NB4 (cell line): ENCODE measurements at places on chromosomes 6 and 20.

- no peak for DNase-seq
Observed at GRCh38 chr6:3290149-3290930, 31.6 kb downstream of the PSMG4 start.

DNA sequence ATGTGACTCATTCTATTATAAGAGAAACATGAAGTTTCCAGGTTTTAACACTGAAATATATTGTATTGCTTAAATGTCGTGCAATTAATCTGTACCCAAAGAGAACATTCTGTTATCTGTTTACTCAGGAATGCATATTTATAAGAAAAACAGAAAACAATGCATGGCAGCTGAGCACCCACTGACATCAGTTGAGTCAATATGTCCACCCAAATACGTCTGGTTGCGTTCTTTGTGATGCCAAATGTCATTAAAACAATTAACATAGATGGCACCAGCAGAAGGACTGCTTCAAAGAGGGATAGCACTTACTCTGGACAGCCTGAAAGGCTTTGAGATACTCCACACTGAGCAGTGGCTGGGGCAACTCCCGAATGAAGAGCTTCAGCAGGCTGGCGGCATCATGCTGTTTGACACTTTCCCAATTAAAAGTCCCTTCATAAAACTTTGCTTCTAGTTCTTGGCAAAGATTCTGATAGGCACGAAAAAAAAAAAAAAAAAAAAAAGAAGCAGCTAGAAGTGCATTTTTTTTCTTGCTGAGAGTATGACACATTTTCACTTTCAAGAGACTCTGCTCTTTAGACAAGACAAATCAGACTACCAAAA is 102.3 kb downstream of the ARHGAP18 start:
- DNase-seq, result no peak

- DNase-seq, result no peak
Observed at GRCh38 chr20:52447225-52447551, 255.6 kb upstream of the ZFP64 start.

- no peak for DNase-seq
Observed at GRCh38 chr6:32181915-32182529, 2.0 kb downstream of the AGER start.

DNA sequence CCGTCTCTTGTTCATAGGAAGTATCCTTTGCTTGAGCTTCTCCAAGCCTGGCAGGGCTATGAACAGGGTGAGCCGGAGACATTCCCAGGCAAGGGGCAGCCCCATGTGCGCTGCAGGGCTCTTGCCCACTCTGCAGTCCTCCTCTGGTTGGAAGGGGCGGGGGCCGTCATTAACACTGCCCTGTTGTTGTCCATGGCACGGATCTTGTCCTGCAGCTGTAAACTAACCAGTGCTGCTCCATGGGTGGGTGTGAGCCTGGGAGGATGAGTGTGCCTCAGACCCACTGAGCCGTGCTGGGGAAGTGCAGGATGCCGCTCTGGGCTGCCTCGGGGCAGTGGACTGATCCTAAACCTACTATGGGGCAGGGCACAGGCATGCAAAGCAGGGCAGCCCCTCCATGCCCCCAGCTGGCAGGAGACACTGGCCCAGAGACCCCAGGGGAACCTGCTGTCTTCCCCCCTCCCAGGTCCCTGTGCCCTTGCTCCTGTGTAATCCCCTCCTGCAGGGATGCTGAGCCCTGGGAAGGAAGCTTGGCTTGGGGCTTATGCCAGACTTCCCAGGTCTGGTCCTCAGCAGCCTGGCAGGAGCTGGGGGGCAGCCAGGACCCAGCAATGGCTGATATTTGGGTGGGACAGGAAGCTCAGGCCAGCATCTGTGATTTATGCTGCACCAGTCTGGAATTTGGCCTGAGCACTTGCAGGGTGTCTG is 8.5 kb downstream of the EBF4 start:
- DNase-seq, result no peak

DNA sequence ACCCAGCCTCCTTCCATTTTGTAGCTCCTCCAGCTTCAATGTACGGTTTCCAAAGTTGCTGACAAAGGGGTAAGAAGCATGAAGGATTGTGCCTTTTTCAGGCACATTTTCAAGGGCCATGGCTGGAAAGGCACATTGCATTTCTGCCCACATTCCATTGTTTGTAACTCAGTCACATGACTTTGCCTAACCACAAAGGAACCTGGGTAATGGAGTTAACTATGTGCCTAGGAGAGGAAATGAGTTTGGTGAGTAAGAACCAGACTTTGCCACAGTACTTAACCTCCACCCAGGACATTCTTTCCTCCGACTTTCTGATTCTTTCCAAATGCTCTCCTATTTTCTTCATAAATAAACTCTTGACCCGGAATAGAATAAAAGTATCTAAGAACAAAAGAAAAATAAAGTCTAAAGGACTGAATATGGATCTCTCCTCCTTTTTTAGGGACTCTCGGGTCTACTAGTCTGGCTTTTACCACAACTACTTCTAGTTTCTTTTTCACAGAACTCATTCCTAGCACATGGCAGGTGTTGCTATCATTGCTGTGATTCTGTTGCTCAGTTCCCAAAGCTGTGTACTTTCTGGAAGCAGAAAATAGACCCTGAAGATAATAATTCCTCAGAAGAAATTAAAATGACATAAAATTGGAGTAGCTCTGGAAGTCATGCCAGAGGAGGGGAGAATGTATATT is 81.5 kb upstream of the ISM1 start:
- no peak for DNase-seq

GRCh38 chr6:136016228-136017225 is 165.0 kb downstream of the PDE7B start:
- no peak for DNase-seq

DNA sequence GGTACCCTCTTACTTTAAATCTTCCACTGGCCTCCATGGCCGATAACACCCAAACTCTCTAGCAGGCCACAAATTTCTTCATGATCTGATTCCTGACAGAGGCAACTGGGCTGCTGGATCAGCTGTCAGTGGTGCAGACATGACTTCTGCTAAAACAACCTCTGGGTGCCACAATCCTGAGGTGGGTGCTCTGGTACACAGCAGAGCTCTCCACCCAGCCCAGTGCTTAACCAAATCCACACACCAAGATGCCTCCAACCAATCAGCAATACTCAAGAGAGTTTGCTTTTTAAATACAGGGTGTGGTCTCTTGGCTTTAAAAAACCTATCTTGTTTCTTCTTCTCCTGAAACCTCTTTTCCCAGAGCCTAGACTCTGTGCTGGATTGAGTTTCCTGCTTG is 126.6 kb upstream of the SPACA1 start:
- DNase-seq, result no peak

GRCh38 chr20:11901127-11901526 is 16.6 kb upstream of the BTBD3 start:
- no peak for DNase-seq

- no peak for DNase-seq
Observed at GRCh38 chr6:31096656-31097055, 15.7 kb downstream of the C6orf15 start.

DNA sequence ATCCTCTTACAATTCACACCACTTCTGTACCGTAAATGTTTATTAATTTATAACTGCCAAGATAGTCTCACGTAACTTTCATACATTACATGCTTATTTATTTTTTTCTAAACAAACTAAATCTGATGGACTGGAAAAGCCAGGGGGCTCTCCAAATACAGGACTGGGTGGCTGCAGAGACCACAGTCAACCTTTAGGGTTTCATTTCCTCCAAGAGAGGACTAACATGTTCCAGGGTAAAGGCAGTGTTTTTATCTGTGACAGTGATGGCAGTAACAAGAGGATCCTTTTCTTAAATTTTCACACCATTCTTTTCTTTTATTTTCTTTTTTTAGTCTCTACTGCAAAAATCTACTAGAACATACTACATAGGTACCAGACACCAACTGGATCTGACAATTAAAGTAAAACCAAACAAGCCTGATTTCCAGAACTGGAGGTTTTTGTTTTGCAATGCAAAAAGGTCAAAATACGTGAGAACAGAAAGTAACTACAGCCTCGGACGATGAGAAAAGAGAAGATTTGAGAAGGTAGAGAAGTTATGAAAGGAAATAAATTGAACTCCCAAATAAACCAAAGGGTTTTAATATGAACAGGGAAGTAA is 1.2 kb downstream of the LMBRD1 start:
- DNase-seq, result peak; percentile 52

DNA sequence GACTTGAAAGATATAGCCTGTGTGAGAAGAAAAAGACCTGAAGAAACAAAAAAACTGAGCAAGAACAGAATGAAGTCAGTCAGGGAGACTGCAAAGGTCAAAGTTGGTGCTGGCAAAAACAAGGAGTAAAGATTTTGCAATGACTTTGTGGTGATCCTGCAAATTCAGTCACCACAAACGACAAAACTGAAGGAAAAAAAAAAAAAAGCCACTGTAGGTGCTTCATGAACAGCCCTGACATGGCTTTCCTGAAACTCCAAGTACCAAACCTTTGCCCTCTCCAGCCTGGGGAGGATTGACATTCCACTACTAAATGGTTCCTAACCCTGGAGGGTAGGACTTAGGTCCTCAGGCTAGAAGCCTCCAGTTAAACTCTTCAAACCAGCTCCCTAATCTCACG is 114.7 kb upstream of the BEND3 start:
- DNase-seq, result peak; percentile 52

DNA sequence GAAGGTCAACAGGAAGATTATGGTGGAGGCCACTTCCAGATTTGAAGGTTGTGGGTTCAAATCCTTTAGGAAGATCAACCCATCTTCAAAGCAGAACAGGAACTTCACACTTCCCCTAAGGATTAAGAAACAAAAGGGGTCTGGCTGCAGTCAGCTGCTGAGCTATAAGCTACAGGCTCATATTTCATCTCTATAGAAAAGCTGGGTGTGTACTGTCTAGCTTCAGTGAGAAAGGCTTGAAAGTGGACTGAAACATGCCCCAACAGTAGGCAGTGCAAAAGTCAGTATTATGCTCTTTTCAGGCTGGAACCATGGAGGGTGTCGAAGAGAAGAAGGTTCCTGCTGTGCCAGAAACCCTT is 60.1 kb upstream of the SPDEF start:
- DNase-seq, result no peak

DNA sequence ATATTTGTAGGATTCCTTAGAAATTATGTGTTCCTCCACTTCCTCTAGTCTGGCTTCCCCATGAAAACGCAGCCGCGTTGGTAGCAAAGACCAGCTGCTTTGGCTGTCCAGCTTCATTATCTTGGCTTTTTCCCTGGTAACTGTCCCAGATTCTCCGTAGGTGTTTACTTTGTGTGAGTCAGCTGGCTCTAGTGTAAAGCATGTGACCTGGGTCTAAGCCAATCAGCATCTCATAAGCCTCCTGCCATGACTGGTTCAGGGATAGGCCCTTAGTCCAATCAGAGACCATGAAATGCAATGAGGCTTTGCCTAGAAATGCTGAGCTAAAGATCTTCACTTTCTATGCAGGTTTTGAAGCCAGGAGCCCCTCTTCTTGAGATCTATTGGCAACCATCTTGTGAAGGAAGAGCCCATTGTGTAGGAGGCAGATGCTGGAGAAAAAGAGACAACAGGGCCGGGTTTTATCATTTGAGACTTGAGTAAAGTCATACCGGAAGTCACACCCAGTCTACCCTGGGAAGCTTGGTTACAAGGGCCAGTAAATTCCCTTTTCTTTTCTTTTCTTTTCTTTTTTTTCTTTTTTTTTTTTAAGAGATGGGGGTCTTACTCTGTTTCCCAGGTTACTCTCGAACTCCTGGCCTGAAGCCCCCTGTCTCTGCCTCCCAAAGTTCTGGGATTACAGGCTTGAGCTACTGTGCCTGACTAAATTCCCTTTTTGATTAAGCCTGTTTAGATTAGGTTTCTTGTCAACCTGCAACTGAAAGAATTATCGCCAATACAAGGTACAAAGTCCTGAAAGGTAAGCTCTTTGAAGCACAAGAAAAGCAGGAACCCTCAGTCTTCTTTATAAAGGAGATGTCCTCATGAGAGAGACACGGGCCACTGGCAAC is 256.5 kb upstream of the RREB1 start:
- DNase-seq, result no peak

- peak; percentile 38 for DNase-seq
Observed at GRCh38 chr6:47241742-47242482, 67.8 kb downstream of the TNFRSF21 start.

- no peak for DNase-seq
Observed at GRCh38 chr6:106154326-106154725, 68.2 kb downstream of the PRDM1 start.

DNA sequence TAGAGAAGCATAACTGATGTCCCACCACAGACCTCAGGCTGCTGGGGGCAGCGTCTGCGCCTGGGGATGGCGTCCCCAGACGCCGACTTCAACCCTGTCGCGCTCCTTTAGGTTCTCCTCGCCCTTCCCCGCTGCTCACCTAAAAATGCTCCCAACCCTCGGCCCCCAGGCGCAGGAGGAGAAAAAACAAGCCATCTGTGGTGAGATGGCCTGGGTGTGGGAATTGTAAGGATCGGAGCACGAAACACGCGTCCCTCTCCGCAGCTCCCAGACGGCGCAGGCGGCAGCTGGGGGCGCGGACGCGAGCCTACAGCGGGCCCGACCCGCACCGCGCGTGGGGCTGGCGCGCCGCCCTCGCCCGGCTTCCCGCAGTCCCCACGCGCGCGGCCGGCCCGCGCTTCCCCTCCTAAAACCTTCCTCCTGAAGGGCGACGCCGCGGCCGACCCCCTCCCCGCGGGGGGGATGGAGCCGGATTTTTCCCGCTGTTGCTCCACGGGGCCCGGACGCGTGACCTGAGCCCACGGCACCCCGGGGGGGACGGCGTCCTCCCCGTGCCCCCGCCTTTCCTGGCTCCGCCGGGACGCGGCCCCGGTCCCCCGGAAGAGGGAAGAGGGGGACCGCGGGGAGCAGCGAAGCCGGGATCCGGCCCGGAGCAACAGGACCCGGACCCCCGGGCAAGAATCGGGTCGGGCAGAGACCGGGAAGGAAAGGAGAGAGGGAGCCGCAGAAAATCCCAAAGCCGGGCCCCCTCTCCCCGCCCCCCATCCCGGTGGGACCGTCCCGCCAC is 611 bp downstream of the EPB41L2 start:
- peak; percentile 40 for DNase-seq

GRCh38 chr20:45322952-45323383 is 14.9 kb upstream of the MATN4 start:
- peak; percentile 85 for DNase-seq

GRCh38 chr6:13378669-13379590 is 50.6 kb upstream of the TBC1D7 start:
- no peak for DNase-seq

DNA sequence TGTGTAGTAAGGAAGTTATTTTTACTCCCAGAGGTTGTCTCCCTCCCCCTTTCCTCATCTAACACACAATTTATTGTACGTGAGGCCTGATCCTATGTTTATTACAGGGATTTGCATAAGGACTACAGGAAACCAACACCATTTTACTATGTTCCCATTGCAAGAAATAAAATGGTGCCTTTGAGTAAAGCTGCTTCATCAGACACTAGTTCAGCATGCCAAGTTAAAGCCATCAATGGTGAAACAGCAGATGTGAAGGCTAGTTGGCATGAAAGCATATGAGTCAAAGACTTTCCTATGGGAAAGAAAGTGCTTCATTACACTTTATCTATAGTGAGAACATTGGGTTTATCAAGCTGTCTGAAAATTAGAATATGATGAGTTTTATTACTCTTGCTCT is 543.0 kb downstream of the GRIK2 start:
- no peak for DNase-seq
